ENCODE measurements at places on chromosomes 11 and 22.
A peak's percentile ranks its signal among the peaks of the same experiment; 100 is the strongest.

- no peak for DNase-seq
These were observed 37.4 kb downstream of the PDGFB start for GRCh38 chr22:39207141-39208012.

DNA sequence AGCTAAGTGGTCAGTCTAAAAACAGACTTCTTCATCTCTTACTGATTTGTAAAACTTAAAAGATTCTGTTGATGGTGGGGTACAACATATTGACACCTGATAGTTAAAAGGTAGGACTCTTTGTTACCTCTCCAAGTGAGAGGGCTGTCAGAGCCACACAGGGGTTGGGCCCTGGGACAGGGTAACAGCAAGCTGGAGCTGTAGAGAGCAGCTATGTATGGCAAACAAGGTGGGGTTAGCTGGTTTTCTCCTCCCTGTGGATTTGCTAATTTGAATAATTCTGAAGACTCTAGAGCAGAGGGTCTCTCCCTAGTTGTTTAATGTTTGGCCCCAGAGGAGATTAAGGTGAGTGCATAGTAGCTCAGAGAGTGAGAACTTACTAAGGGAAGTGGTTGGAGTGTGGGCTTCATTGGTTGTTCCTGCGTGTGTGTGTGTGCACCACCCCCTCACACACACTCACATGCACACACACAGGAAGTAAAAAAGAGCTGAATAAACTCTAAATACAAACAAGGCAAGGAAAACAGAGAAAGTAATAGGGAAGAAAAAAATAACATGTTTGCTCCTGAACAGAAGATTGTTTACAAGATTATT lies 9.2 kb upstream of the GAS2 start:
- no peak for DNase-seq

DNA sequence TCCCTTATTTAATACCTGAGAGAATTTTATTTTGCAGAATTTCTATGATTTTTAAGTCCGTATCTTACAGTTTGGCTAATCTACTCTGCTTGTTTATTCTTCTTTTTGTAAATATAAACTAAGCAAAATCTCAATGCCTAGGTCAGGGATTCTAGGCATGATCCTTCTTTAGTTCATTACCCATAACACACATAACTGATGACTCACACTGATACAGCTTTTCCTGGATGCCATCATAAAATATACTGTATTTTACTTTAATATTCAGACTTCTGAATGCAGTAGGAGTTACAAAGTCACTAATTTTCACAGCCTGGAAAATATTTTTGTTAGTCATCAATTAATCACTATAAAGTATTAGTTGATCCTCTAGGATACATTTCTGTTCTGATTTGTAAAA lies 898.2 kb upstream of the RAG2 start:
- DNase-seq = no peak

DNA sequence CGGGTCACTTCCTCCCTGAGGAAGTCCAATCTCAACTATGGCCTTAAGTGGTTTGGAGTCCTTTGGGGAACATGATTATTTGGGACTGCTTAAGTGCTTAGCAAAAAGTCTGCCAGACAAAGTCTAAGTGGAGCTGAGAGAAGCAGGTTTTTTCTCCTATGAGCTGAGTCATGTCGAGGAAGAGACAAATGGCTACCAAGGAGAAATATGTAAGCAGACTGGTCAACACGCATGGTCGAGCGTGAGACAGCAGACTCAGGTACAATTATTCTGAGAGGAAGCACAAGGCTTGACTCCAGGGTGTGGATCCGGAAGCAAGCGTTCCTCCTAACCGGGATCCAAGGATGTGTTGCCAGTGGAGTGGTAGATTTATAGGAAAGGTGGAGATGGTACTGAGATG lies 30.6 kb downstream of the UBASH3B start:
- no peak for DNase-seq

- no peak for DNase-seq
These were observed 3.6 kb upstream of the MRGPRG start for GRCh38 chr11:3222003-3222855.

- no peak for DNase-seq
These were observed 2.1 kb downstream of the OR5B21 start for GRCh38 chr11:58505849-58506248.

- DNase-seq = no peak
These were observed 115.1 kb upstream of the GRAMD1B start for GRCh38 chr11:123314972-123315371.

- DNase-seq = no peak
These were observed 15.7 kb downstream of the SPATA19 start for GRCh38 chr11:133829566-133829965.

GRCh38 chr11:128482512-128483191 lies 104.7 kb downstream of the ETS1 start:
- DNase-seq = peak; percentile 68

DNA sequence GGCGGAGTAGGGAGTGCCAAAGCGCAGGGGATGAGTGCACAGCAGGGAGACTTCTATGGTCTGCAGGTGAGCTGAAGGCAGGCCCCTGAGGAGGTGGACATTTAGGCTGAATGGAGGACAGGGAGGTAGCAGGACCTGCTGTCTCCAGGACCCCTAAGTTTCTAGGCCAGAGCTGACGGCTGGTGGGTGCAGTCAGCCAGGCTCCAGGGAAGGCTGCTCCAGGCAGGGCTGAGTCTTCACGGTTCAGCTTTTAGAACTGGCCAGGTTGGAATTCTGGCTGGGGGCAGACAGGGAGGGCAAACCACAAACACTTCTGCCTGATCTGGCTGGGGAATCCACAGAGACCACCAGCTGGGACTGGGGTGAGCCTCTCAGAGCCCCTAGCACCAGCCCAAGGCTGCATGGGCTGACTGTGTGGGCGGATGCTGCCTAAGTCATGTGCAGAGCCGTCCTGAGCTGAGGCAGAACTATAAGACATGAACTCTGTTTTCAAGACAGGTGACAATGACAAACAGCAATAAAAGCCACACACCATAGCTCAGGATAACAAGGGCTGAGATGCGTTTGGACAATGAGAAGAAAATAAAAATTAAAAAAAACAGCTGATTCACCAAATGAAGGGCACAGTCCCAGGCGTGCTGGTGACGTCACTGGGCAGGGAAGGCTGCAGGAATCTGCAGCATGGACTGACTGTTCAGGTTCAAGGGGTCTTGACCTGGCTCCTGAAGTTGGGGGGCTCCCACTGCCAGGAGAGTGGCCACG lies 10.4 kb upstream of the MALAT1 start:
- peak; percentile 40 for DNase-seq

- no peak for DNase-seq
These were observed 412.1 kb downstream of the METTL15 start for GRCh38 chr11:28520291-28520690.

DNA sequence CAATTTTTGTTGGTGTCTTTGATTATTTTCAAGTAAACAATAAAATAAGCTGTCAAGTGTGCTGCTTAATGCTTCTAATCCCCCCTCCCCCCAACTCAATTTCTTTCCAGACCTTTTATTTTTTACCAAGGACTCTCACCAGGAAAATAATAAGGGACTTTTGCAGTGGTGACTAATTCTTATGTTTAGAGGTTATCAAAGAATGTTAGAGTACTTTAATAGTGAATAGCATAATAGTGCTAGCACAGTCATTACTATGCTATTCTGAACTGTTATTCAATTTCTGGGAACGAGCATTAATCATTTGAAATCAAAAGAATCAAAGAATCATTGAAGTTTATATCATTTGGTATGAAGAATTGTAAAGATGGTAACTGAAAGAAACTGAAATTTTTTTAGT lies 251.4 kb downstream of the DDX10 start:
- DNase-seq = peak; percentile 46

GRCh38 chr11:75001686-75002085 lies 13.0 kb downstream of the NEU3 start:
- no peak for DNase-seq

DNA sequence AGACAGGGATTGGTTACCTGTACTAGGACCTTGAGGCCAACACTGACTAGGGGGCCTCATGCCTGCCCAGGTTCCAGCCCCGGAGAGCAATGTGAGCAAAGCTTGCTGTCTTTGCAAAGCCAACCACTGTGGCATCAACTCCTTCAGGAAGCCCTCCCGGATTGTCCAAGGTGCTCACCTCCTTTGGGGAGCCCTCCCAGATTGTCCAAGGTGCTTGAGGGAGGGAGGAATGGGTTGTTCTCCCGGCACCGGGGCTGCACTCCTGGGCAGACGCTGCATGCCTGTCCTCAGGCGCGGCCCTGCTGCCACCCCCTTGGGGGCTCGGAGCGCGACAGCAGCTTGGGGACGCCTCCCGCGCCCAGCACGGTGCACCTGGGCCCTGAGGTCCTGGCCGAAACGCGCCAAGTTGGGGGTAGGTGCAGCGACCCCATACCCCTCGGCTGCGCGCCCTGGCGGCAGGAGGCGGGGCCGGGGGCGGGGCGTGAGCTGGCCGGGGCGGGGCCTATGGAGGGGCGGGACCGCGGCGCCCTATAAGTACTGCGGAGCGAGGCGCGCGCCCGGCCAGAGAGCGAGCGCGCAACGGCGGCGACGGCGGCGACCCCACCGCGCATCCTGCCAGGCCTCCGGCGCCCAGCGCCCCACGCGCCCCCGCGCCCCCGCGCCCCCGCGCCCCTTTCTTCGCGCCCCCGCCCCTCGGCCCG lies at the start of gene CD81:
CD81 (plus strand) TSS at position 560 of the 701 bp plus-strand sequence. CDS start 240 bp downstream, outside the sequence.
- peak; percentile 31 for DNase-seq

- DNase-seq = peak; percentile 76
These were observed 134.3 kb downstream of the NECTIN1 start for GRCh38 chr11:119594639-119595249.

DNA sequence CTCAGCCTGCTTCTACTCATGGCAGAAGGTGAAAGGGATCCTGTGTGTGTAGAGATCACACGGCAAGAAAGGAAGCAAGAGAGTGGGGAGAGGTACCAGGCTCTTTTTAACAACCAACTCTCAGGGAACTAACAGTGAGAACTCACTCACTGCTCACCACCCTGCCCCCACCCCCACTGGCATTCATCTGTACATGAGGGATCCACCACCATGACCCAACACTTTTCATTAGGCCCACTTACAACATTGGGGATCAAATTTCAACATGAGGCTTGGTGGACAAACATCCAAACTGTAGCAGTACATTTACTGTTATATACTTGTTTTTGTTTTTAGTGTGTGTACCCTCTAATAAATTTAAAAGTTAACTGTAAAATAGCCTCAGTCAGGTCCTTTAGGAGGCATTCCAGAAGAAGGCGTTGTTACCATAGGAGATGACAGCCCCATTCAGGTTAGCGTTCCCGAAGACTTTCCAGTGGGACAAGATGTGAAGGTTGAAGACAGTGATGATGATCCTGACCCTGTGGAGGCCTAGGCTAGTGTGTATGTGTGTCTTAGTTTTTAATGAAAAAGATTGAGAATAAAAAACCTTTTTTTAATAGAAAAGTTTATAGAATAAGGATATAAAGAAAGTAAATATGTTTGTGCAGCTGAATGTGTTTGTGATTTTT lies 11.3 kb downstream of the CUL5 start:
- peak; percentile 21 for DNase-seq

- DNase-seq = no peak
These were observed 88.1 kb downstream of the SBF2 start for GRCh38 chr11:10205928-10206327.

- DNase-seq = no peak
These were observed 697.6 kb downstream of the JRKL start for GRCh38 chr11:97087419-97087818.

DNA sequence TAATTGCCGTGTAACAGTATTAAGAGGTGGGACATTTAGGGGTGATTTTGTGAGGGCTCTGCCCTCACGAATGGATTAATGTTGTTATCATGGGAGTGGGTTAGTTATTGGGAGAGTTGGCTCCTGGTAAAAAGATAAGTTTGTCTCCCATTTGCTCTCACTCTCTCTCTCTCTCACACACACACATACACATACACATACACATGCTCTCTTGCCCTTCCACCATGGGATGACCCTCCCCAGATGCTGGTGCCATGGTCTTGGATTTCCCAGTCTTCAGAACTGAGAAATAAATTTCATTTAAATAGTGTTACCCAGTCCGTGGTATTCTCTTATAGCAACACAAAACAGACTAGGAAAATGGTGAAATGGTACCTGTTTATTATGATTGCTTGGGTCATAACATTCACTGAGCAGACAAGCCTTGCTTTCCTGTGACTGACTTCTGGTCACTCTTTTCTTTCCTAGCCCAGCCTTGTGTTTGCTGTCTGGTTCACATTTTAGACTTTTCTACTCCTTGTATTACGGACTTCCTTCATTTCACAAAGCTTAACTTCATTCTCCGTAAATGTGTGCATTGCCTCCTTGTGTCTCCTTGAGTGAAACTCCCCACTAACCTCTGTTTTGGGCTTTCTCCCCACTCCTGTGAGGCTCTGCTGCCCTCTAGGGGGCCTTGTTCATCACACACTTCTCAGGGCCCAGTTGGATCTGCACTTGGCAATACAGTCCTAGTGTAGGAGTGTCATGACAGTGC lies 206.5 kb upstream of the CTSC start:
- peak; percentile 93 for DNase-seq

DNA sequence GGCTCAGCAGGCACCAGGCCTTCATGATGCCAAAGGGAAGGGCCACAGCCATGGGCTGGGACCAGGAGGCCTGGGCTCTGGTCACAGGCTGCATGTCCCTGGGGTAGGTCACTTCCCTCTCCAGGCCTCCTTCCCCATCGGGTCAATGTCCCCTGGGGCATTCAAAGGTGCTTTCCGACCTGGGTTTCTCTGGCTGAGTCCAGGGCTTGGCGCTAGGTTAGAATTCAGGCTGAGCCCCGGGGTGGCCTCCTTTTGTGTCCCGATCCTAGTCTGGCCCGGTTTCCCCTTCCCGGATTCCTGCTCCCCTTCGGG lies 12.2 kb downstream of the MAFF start:
- DNase-seq = no peak

GRCh38 chr11:130477586-130478203 lies 29.2 kb downstream of the ADAMTS15 start:
- no peak for DNase-seq
